Activated CD8-positive, alpha-beta memory T cell treated with anti-CD3 and anti-CD28 coated beads, Interleukin-2, amount 50 U/mL, for 4 hours (primary cell): ENCODE measurements at places on chromosomes 12 and 14.

DNA sequence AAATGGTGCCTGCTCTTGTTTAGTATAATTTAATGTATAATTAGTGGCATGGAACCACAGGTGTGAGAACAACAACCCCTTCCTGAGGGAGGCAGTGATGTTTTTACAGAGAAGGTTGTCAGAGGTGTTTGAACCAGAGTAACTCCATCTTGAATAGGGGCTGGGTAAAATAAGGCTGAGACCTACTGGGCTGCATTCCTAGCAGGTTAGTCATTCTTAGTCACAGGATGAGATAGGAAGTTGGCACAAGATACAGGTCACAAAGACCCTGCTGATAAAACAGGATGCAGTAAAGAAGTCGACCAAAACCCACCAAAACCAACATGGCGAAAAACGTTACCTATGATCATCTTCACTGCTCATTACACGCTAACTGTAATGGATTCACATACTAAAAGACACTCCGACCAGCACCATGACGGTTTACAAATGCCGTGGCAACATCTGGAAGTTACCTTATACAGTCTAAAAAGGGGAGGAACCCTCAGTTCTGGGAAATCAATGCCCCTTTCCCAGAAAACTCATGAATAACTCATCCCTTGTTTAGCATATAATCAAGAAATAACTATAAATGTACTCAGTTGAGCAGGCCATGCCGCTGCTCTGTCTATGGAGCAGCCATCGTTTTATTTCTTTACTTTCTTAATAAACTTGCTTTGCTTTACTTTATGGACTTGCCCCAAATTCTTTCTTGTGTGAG, 47.8 kb upstream of the LTA4H start:
- no peak for DNase-seq

- no peak for DNase-seq
Measured at GRCh38 chr14:65361920-65362319, 50.6 kb upstream of the FUT8 start.

GRCh38 chr14:51298895-51299294, 58.8 kb downstream of the TMX1 start:
- DNase-seq: no peak

- DNase-seq: no peak
Measured at GRCh38 chr12:51421266-51421884, 3.3 kb upstream of the SLC4A8 start.

DNA sequence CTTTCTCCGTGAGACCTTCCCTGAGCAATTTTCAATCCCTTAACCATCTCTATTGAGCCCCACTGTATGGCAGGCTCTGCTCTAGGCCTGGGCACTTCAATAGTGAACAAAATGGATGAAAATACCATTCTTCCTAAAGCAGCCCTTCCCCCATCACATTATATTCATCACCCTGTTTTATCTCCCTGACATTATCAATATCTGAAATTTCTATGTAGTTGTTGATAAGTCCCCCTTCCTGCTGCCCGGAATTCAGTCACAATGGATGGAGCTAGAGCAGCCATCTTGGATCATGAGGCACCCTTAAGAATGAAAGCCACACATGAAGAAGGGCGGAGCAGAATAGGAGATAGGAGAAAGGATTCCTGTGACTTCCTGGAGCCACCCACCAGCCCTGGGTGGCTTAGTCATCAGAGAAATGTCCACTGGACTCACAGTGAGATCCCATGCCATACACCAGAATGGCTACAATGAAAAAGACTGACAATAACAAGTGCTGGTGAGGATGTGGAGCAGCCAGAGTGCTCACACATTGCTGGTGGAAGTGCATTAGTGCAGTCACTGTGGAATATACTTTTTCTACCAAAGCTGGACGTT, 33.9 kb downstream of the SCARB1 start:
- no peak for DNase-seq

DNA sequence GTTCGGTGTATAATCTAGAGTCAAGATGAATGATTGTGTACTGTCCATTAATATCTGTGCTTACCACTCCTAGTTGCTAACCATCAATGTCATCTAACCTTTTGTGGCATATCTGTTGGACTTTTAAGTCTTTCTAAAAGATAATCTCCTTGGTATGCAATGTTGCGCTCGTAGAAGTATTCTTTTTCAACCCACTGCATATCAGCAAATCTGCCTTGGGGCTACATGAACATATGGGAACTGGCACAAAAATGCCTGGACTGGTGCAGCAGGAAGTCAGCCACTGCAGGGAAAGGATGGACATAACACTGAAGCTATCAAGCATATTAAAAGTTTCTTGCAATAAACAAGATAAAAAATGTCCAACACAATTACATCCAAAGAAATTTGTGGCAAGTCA, 124.3 kb upstream of the SLC38A4 start:
- no peak for DNase-seq

DNA sequence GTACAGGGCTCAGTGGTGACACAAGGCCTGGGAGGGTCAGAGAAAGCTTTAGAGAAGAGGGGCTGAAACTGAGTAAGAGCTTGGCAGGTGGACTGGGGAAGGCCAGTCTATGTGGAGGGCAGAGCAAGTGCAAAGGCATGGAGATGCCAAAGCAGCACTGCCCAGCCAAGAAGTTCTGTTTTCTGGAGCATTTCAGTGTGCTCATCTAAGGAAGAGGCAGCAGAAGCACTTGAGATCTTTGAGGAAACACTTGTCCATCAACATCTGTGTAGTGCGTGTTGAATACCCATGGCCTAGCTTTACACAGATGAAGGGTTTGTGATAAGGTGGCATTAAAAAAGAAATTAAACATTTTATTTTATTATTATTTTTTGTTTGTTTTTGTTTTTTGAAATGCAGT, 52.8 kb downstream of the FOS start:
- DNase-seq: no peak

DNA sequence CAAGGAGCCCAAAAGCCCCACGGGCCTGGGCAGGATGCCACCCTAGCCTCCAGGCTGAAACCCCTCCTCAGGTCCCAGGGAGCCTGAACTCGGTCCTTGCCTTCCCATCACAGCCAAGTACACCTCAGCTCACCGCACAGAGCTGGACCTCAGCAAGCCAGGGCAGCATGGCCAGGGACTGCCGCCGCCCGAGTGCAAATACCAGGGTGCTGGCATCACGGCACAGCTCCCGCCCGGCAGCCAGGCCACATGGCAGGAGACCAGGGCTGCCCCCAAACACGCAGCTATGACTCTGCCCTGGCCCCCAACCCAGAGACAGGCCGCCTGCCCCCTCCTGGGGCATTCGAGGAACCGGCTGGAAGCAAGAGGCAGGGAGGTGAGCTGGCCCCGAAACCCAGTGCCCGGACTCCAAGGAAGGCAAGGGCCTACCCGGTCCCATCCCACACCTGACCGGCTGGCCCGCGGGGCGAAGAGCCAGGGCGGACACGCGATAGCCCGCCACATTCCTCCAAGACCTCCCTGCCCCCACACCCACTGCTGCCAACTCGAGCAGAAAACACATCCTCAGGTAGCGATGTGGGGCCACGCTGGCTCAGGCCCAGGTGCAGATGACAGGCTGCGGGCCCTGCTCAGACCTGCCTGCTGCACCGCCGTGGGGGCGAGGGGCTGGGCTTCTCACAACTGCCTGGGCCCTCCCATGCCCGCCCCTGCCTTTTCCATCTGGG, 2.7 kb downstream of the JAG2 start:
- no peak for DNase-seq

- DNase-seq: no peak
Measured at GRCh38 chr12:32032205-32032810, 73.1 kb downstream of the RESF1 start.

DNA sequence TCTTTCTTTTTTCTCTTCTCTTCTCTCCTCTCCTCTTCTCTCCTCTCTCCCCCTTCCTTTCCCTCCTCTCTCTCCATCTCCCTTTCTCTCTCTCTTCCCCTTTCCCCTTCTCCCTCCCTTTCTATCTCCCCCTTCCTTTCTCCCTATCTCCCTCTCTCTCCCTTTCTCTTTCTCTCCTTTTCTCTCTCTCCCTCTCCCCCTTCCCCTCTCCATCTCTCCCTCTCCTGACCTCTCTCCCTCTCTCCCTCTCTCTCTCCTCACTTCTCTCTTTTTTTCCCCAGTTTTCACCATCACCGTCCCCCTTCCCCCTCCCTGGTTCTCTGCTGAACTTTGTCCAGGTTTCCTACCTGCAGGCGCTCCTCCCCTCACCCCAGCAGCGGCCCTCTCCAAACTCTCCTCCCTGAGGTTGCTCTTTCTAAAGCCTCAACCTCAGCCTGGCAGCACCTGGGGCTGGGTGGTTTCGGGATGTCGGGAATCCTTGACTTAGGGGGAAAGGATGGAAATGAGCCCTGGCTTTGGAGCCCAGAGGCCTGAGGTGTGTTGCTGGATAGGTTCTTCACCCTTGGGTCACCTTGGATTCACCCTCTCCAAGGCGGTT, 14.7 kb upstream of the TBX3 start:
- no peak for DNase-seq

GRCh38 chr14:39469094-39469710, 37.0 kb upstream of the FBXO33 start:
- peak; percentile 34 for DNase-seq

- DNase-seq: peak; percentile 73
Measured at GRCh38 chr12:106223485-106224354, 24.1 kb downstream of the CKAP4 start.

DNA sequence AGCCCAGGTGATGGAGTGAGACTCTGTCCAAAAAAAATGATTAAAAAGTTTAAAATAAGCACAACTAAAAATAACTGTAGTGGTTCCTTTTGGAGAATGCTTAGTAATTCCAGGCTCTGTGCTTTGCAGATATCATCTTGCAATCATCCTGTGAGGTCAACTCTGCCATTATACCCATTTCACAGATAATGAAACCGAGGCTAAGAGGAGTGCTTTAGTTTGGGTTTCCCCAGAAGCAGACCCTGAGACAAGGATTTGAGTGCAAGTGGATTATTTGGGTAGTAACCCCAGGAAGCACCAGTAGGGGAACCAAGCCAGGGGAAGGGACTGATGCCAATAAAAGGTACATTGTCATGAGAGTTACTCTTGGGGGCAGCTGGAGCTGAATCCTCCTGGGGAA, 44.7 kb downstream of the RIN3 start:
- no peak for DNase-seq

GRCh38 chr12:25121916-25122315, 73.0 kb downstream of the DNAI7 start:
- no peak for DNase-seq

- DNase-seq: no peak
Measured at GRCh38 chr12:54723379-54724256, 75.5 kb upstream of the DCD start.

- DNase-seq: no peak
Measured at GRCh38 chr12:67797185-67797741, 148.7 kb downstream of the DYRK2 start.

DNA sequence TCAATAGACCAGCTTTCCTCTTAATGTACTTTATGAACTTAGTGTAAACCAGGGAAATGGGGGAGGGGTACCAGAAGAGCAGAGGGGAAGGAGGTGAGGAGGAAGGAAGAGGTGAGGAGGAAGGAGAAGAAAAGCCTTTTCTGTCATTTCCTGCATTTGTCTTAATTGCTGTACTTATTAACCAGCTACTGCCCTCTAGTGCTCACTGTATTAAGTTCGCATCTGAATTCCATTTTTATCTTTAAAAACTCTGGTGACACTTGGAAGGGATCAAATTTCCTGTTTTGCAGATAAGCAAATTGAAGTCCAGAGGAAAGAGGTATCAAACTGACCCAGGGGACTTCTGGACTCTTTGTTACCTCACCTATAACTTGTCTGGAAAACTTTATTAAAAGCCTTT, 22.2 kb downstream of the MANSC1 start:
- DNase-seq: no peak

DNA sequence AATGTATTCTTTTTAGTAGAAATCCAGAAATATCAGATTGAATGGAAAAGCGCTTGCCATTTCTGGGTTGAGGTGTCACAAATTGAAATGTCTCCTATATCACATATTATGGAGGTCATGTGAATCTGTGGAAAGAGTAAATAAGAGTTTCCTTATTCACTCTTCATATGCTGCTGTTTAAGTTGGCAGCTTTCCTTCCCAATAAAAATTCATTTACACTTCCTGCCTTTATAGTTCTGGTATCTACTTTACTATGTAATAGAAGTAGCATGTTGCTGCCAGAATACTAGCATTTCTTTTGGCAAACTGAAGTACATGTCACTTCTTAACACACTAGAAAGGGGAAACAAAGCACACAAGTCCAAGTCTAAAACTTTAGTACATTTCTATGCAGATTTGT, 60.8 kb downstream of the SDR9C7 start:
- no peak for DNase-seq

DNA sequence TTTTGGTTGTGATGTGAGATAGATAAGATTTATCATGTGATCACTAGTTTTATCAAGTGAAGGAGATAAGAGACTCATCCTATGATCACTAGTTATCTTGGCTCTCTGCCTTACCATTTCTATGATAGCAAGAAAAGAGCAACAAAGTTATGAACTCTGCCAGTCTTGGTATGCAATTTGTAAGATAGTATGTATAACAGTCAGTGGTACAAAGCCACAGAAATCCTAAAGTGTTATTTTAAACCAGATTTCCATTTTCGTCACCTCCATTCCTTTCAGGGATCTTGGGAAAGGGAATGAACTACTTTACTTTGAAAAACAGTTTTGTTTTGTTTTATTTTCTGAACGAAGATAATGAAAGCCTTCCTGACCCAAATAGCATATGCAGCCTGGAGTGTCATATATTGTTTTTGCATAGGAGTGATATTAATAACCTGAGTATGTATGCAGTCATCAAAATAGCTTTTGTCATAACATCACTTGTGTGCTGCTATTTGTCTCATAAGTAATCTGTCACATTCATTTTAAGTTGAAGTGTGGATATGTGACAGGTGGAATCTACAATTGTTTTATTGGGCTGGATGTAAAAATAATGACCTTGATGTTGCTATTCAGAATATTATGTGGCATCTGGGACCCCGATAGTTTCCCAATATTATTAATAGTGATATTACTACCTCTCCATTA, 35.0 kb downstream of the FLRT2 start:
- DNase-seq: no peak

DNA sequence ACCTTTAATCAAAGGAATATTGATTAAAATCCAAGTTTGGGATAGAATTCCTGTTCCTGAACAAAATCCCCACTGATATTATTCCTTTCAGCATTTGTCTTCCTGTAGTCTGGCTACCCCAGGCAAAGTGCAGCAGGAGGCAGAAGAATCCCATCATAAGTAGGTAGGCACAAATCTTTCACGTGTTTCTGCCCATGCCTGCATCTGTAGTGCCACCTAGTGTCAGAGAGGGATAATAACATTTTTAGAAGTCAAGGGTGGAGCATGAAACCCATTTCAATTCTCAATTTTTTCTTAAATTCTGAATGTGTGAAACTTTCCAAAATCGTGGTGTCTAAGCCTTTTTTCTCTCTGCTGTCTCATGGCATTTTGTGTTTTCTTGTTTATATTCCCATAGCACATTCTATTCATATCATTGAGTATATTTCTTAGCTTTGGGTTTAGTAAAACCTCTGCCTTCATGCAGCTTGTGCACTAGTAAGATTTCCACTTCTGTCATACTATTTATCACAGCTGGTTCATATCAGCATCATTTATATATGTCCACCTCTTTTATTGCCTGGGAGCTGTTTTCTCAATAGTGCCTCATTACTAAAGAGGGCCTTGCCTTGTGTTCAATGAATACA, 47.8 kb upstream of the RERG start:
- DNase-seq: peak; percentile 18
